ENCODE measurements at places on chromosomes 1 and 21. TPM values are rescaled to one million over a fixed set of nuclear protein-coding genes. Genes with fewer than 3 reads are reported as not detected.
A peak's percentile ranks its signal among the peaks of the same experiment; 100 is the strongest.

- DNase-seq: no peak
Measured at GRCh38 chr21:33659568-33659949, 17.3 kb downstream of the ITSN1 start.

DNA sequence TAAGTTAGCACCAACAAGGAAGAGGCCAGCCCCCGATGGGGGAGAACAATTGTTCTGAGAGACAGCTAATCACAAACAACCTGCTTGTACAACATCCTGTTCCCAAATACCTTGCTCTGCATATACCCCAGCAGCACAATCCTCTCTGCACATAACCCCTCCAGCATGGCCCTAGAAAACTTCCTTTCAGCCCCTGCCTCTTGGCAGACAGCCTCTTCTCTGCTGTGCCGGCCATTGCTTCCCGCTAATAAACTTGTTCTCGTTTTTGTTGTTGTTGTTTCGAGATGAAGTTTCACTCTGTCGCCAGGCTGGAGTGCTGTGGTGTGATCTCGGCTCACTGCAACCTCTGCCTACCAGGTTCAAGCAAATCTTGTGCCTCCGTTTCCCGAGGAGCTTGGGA is 392.7 kb downstream of the SMYD3 start:
- DNase-seq: no peak

DNA sequence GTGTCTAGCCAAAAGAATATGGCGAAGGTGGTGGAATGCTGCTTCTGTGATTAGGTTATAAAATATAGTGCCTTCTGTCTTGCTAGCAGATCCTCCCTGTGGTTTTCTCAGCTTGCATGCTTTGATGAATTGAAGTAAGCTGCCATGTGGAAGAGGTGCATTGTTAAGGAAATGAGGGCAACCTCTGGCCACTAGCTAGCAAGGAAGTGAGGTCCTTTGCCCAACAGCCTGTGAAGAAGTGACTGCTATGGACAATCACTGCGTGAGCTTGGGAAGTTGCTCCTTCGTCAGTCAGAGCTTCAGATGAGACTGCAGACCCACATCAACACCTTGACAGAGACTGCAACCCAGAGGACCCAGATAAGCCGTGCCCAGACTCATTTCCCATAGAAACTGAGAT is 109.4 kb downstream of the GIPC2 start:
- DNase-seq: peak; percentile 26

OMA1 gene
- 21.4 TPM for total RNA-seq

SGIP1 gene
- total RNA-seq: 5.8 TPM

GRCh38 chr1:204841798-204842197 is 28.9 kb upstream of the NFASC start:
- no peak for DNase-seq

DNA sequence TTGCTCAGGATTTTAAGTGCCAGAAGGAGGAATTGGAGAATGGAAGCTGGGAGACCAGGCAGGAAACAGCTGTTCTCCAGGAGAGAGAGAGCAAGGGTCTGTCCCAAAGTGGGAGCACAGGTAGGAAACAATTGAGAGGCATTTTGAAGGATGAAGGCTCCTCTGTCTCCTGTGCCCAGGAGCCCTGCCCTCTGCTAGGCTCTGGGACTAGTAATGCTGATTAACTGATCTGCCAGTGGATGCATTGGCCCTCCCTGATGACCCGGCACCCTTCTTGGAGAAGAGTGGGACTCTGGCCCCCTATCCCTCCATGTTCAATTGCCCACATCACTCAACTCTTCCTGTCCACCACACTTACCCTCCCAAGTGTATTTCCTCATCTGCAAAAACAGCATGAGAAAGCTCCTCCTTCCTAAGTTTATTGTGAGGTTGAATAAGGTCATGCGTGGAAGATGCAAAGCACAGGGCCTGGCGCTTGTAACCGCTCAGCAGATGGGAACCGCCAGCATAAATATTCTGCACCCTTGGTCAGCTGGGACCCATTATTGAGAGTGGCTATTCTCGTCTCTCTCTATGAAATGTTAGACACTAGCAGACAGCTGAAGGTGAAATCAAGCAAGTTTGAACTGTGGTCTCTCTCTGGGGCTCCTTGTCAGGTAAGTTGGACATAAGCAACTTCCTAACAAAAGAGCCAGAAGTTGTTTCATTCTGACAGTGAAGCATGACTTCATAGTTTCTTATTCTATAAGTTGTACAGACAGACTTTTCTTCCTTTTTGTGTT is 63.0 kb upstream of the ANGPTL1 start:
- no peak for DNase-seq

- DNase-seq: no peak
Measured at GRCh38 chr21:45313015-45313414, 25.3 kb upstream of the POFUT2 start.

GRCh38 chr1:233518344-233518743 is 95.6 kb upstream of the KCNK1 start:
- peak; percentile 63 for DNase-seq

DNA sequence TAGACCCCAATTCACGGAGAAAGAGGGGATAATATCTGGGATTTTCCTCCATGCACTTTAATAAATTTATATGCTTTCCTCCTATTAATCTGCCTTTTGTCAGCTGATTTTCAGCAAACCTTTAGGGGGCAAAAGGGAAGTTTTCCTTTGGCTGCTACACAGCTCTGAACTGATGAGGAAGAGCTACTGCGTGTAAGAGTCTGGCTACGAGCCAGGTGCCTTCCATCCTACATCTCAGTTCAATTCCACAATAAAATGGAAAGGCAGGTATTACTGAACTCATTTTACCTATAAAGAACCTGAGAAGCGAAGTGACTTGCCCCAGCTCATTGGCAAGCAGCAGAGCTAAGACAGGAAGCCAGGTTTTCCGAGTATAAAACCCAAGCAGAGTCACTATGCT is 28.3 kb upstream of the ZNF326 start:
- no peak for DNase-seq

GRCh38 chr1:18899363-18900049 is 2.8 kb downstream of the ALDH4A1 start:
- no peak for DNase-seq

ALDH4A1 gene
- 14.8 TPM for total RNA-seq

SPATA21 gene
- total RNA-seq: 0.02 TPM

DNA sequence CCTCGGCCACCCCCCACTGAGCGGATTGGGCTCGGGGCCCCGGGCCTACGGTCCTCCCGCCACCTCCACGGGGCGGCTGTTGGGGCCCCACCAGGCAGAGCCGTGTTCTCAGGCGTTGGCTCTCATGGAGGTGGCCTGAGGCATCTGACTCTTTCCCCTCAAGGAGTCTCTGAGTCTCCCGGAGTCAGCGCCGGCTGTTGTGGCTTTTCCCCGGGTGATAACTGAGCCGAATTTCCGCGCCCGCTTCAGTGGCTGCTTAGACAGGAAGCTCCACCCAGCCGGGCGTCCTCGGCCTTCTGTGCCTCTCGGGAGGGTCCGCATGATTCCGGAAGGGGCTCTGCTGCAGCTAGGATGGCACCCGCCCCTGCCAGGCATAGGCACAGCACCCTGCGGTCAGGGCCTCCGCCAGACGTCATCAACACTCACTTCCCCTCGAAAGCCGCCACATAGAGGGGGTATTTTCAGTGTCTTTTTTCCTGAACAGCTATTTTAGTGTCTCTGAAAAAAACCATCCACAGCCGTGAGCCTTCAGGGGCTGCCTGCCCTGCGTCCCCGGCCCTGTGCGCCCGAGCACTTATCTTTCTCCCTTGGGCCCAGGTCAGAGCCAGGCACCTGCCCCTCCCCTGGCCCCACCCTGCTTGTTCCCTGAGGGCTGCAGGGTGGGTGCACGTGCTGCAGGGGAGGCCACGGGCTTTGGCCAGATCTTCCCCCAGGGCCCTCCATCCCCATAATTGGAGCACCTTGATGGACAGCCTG is 72.9 kb downstream of the SKI start:
- DNase-seq: no peak

Data from M059J (cell line).